Activated T-helper 1 cell treated with anti-CD3 and anti-CD28 coated beads, Interleukin-12 subunit alpha, Interleukin-12 subunit beta, Interleukin-2, Interleukin-4 antibody, amounts not matched to agents 30 ng/mL and 10 ng/mL and 1 ng/mL, durations not matched to agents 14 hours and 24 hours and 36 hours (primary cell): ENCODE measurements at places on chromosomes 1 and 21.
A peak's percentile ranks its signal among the peaks of the same experiment; 100 is the strongest.

GRCh38 chr1:39907528-39908453 is 6.1 kb upstream of the MYCL start:
- DNase-seq, result no peak

- DNase-seq, result no peak
Measured at GRCh38 chr1:175470078-175470477, 273.3 kb downstream of the TNR start.

DNA sequence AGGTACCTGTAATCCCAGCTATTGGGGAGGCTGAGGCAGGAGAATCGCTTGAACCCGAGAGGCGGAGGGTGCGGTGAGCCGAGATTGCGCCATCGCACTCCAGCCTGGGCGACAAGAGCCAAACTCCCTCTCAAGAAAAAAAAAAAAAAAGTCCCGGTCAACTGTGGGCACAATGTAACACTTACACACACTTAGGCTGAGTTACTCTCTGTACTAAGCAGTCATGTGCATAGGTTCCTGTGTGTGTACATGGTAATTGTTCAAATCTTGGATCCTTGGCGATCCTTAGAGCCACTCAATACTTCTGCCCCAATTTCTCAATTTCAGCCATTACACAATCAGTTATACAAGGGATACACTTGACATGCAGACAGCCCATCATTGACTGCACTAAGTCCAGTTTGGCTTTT is 11.6 kb downstream of the SDCCAG8 start:
- no peak for DNase-seq

GRCh38 chr1:92749024-92749634 is 35.8 kb downstream of the EVI5 start:
- DNase-seq, result peak; percentile 2

GRCh38 chr1:71074681-71075080 is 6.2 kb downstream of the ZRANB2 start:
- DNase-seq, result no peak

GRCh38 chr21:35044770-35045541 is 4.1 kb downstream of the RUNX1 start:
- DNase-seq, result no peak
